ENCODE measurements at places on chromosomes 1 and 21.

DNA sequence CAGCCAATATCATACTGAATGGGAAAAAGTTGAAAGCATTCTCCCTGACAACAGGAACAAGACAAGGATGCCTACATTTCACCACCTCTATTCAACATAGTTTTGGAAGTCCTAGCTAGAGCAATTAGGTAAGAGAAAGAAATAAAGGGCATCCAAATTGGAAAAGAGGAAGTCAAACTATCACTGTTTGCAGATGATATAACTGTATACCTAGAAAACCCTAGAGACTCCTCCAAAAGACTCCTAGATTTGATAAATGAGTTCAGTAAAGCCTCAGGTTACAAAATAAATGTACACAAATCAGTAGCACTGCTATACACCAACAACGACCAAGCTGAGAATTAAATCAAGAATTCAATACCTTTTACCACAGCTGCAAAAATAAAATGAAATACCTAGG is 171.3 kb upstream of the HP1BP3 start:
- DNase-seq = no peak

- DNase-seq = no peak
These were observed 4.8 kb downstream of the DEDD start for GRCh38 chr1:161127649-161128048.

- no peak for DNase-seq
These were observed 24.7 kb upstream of the FCGR2A start for GRCh38 chr1:161480381-161481035.

DNA sequence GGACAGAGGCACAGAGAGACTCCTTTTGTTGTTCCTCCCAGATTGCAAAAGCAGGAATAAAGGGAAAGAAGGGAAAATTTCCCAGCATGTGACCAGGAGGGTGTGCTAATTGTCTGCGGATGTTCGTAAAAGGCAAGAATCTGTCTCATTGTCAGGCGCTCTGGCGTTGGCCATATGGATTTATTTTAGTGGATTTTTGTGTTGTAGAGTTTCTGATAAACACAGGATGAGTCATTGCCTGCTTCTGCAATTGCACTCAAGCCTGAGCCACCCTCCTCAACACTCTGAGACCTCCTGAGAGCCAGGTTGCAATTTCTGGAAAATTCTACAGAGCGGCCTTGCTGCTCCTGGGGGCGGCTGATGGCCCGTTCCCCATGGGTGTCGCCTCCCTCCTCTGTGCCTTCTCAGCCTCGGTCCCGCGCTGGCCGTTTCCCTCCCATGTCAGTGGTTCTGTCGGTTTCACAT is 227.7 kb downstream of the KAZN start:
- no peak for DNase-seq

- DNase-seq = no peak
These were observed 227.0 kb downstream of the PBX1 start for GRCh38 chr1:164785841-164786534.

DNA sequence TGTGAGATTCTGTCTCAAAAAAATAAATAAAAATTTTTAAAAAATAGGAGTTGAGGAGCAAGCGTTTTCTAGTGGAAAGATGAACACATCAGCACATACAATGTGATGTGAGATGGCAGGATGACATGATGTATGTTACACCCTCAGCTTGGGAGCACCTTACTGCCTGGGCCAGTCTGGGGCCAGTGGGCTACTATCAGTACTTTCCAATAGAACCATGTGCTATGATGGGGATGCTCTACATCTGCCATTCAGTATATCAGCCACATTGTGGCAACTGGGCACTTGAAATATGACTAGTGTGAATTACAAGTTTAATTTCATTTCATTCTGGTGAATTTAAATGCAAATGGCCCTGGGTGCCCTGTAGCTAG is 156.0 kb downstream of the PGBD5 start:
- no peak for DNase-seq

DNA sequence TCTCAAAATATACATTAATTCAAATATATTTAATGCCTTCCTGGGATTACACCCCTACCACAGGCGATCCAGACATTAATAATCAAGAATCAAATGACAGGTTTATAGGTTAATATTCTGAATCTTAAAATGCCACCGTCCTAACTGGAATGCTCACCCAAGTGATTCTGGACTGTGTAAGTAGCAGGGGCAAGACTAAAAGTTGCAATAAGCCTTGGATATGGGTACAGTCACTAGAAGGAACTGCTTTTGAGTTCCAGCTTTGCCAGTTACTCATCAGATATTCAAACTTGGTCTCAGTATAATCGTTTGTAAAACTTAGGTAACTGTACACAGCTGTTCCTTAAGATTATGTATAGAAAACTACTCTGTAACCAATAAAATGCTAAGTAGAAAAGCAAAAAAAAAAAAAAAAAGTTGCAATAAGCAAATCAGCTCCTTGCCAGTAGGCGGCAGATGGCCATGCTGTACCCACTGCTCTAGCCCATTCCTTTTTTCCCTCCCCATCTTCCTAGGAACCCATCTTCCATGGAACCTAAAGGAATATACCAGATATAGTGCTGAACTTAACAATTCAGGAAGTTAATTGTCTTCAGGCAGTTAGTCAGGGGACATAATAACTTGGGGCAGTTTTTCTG is 10.5 kb downstream of the RO60 start:
- no peak for DNase-seq

DNA sequence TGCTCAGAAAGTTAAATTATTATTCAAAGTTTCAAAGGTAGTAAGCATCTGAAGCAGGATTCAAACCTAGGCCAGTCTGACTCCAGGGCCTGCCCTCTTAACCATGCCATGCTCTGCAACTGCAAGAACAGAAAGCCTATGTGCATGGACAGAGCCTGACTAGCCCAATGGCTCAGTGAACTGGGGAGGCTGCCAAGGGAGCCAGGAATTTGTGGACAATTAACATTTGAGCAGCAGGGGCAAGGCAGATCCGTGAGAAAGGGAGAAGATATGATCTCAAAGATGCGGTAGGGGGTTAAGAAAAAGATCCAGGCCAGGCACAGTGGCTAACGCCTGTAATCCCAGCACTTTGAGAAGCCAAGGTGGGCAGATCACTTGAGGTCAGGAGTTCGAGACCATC is 6.5 kb upstream of the ATP1A4 start:
- DNase-seq = no peak

DNA sequence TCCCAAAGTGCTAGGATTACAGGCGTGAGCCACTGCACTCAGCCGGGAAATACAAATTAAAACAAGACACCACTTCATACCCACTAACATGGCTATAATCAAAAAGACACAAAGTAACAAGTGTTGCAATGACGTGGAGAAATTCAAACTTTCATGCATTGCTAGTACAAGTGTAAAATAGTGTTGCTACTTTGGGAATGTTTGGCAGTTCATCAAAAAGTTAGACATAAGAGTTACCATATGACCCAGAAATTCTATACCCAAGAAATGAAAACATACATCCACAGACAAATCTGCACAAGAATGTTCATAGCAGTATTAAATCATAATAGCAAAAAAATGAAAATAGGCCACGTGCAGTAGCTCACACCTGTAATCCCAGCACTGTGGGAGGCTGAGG is 16.4 kb downstream of the FOXJ3 start:
- DNase-seq = no peak

- DNase-seq = no peak
These were observed 35.9 kb downstream of the SMAP2 start for GRCh38 chr1:40409467-40409866.

GRCh38 chr21:38354746-38355145 is 98.0 kb downstream of the KCNJ15 start:
- DNase-seq = no peak

DNA sequence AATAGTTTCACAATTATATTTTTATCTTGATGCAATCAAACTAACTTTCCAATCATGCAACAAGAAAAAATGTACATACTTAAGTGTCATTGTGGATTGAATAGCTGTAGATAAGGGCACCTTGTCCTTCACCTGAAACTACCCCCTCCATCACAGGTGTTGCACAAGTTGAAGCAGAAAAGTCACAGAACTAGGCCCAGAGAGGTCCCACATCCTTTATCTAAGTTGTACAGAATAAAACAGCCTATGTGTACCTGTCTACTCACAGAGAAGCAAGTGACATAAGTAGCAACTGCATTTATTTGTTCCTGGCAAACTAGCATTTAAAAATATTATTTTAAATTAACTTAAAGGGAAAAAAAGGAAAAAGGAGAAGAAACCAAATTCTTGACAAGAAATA is 256.8 kb downstream of the FAF1 start:
- no peak for DNase-seq

DNA sequence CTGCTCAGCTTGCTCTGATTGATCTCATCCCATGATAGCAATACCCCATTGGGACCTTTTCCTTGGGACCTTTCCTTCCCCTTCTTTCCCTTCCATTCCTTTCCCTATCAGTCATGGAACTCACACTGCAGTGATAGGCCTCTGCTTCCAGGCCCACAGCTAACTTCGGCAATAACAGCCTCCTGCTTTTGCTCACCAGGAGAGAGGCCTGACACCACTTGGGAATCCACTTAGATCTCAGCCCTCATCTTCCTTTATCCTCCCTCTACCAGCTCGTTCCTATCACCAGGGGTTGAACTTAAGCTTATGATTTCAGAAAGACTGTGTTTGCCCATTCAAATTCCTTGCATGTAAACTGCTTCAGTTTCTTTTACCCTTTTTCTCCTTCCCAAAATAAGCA is 11.0 kb upstream of the TIPRL start:
- no peak for DNase-seq

DNA sequence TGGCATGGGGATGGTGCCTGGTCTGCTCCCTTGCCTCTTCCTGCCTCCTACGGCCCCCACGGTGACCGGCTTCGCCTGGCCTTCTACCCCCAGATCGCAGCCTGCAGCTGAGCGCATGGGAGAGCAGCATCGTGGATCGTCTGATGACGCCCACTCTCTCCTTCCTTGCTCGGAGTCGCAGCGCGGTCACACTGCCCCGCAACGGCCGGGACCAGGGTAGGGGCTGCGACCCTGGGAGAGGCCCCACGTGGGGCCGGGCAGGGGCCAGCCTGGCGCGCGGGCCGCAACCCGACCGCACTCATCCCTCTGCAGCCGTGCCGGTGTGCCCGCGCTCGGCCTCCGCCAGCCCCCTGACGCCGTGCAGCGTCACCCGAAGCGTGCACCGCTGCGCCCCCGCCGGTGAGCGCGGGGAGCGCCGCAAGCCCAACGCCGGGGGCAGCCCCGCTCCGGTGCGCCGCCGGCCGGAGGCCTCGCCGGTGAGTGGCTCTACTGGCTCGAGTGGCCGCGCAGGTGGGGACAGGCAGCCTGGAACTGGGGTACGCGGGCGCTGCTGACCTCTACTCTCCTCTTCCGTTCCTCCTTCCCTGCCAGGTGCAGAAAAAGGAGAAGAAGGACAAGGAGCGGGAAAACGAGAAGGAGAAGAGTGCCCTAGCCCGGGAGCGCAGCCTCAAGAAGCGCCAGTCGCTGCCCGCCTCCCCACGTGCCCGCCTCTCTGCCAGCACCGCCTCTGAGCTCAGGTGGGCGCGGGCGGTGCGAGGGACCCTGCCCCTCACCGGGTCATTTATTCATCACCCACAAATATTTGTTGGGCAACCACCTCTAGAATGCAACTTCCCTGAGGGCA is 20.4 kb downstream of the MAP7D1 start:
- DNase-seq = no peak

- no peak for DNase-seq
These were observed 7.4 kb downstream of the SOX13 start for GRCh38 chr1:204080163-204080903.

DNA sequence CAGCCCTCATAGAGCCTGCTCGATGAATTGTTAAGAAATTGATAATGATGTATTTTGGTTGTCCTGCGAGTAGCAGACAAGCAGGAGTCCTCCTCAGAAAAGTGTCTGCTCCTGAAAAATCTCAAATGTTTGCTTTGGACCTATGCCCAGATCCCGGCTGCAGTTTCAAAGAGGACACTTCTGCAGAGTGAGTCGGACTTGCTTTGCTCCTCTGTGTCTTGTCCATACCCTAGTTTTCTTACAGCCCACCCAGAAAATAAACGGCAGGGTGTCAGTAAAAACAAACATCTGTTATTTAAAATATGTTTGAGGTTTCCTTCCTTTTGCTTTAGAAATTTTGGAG is 2.8 kb downstream of the S100A10 start:
- no peak for DNase-seq

DNA sequence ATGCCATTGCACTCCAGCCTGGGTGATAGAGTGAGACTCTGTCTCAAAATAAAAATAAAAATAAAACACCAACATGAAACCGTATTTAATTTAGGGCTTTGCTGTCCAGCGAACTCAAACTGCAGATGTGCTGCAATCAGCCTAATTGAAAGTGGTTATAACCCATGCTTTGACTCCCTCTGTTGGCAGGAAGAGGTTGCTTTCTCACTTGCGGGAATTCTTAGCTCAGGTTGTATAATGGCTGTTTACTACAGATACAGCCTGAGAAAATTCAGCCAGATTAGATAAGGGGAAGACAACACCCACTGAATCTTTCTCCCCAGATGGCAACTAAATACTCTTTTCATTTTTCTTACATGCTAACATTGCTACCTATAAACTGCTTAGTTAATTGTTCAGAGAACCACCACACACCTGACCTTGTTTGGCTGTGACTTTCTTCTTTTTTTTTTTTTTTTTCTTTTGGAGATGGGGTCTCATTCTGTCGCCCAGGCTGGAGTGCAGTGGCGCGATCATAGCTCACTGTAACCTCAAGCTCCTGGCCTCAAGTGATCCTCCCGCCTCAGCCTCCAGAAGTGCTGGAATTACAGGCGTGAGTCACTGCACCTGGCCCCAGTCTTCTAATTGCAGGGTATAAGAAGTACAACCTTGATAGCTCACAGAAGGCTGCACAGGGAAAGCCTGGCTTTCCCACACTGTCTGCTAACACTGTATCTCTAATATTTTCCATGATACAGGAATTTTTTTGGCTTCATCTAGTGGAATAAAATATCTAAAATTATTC is 34.6 kb downstream of the DNTTIP2 start:
- peak; percentile 65 for DNase-seq

DNA sequence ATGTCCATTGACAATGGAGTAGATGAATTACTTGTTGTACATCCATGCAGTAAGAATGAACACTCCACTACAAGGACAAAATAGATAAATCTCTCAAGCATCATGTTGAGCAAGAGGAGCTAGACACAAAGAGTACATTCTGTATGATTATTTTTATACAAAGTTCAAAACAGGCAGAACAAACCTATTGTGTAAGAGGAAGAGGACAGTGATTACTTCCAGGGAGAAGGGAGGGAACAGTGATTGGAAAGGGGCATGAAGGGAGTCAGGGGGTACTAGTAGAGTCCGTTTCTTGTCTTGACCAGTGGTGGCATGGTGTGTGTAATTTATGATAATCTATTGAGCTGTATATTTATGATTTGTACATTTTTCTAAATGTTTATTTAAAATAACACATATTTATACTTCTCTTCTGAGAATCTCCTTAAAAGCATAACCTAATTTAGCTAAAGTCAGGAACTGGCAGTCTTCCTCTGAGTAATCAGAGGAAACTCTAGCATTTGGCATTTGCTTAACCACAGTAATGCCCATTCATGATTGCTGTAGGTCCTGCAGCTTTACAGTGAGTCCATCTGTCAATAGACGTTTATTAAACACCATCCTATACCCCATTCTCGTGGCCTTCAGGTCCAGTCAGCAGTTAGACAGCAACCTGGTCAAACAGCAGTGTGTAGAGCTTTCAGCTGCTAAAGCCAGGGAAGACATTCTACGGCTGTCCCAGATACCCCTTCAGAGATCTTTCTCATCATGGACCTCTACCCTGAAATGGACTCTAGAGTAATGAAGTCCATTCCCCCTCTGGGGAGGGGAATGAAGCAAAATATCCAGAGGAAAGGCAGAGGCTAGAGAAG is 114.1 kb upstream of the GALNT2 start:
- no peak for DNase-seq
